WTC11 (cell line): ENCODE measurements at places on chromosomes 3 and 15.
A peak's percentile ranks its signal among the peaks of the same experiment; 100 is the strongest.

DNA sequence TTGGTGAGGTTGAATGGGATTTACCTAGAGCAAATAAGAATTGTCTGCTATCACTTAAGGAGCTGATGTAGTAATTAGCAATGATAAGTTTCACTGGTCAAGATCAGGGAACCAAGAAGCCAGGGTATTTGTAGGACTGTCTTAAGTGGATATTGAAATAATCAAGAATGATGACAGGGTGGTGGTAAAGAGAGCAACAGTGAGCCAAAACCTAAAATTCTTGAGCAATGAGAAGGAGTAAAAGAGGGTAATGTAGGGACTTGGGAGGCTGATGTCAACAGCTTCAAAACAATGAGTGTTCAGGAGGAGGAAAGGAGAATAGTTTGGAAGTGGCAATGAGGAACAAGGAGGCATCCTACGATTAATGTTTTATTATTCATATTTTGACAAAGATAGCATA, 31.5 kb upstream of the SLC2A2 start:
- no peak for DNase-seq

DNA sequence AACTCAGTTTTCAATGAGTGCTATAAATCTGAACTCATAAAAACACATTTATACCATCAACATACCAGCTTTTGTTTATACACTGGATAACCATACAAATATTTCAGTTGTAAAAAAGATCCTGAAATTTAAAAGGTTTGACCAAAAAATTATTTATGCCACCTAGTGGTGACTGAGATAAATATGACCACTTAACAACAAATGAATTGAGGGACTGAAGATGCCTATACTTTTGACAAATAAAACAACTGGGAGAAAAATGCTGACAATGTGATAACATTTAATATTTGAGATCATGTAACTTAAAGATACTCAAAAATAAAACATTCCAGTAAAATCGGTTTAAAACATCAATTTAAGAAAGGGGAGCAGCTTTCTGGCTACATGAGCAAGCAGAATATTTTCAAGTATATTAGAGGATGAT, 30.4 kb downstream of the ATG3 start:
- no peak for DNase-seq

- no peak for DNase-seq
Observed at GRCh38 chr3:5197022-5197421, 9.5 kb downstream of the EDEM1 start.

GRCh38 chr3:12307136-12307535, 18.3 kb downstream of the PPARG start:
- DNase-seq = no peak

DNA sequence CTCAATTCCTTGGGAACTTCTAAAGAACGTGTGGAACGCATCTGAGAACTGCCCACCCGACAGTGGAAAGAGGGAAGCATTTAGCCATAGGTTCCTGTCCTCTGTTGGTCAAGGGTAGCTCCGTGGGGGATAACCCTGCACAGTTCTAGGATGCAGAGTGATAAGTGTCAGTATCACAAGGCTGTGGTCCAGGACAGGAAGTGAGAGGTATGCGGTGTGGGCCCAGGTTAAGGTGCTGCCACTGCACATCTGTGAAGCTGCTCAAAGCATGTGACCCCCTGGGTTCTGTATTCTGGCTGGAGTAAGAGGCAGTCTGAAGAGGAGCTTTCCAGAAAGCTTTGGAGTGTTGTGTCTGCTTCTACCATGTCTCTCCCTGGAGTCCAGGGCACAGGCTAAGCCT, 51.7 kb upstream of the HES1 start:
- no peak for DNase-seq

DNA sequence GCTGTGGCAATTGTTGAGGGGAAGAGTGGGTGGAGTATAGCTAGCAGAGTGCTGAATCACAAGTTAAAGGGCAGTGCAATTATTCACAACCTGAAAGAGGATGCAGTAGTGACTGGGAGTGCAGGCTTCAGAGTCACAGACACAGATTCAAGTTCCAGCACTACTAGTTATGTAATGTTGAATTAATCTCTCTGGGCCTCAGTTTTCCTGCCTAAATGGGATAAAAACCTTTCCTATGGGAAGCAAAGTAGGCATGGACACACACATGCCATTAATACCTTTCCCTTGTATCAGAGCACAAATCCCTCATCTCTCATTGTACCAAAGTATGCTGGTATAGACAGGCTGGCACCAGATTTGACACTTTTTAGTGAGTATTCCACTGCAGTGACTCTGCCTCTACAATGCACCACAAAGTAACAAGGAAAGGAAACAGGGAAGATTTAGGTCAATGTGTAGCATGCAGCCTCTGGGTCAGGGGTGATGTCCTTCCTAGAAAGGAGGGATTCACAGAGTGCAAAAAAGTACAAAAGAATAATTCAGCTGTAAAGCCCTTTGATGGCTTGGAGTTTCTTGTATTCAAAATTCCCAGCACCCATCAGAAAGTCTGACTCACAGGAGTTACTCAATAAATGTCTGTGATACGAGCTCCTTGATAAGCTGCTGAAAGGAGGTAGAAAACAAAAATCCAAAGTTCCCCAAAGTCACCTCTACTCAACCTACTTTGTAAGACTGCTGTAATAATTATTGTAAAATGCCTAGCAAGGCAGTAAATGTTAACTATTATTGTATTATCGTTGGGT, 507.5 kb upstream of the TGFBR2 start:
- DNase-seq = no peak

- no peak for DNase-seq
Observed at GRCh38 chr3:113428581-113428980, 12.7 kb downstream of the CFAP44 start.

- no peak for DNase-seq
Observed at GRCh38 chr3:136543385-136543784, 208.8 kb downstream of the STAG1 start.

GRCh38 chr3:152466784-152467183, 198.1 kb downstream of the MBNL1 start:
- no peak for DNase-seq

- DNase-seq = peak; percentile 59
Observed at GRCh38 chr15:90059208-90059985, 42.9 kb downstream of the IDH2 start.

GRCh38 chr3:113214917-113215595, 3.7 kb downstream of the BOC start:
- no peak for DNase-seq

- DNase-seq = no peak
Observed at GRCh38 chr3:182375916-182376315, 417.4 kb upstream of the ATP11B start.

GRCh38 chr3:160796089-160796812, 40.2 kb downstream of the PPM1L start:
- no peak for DNase-seq

GRCh38 chr3:112561484-112561733, 353 bp downstream of the ATG3 start:
- no peak for DNase-seq

DNA sequence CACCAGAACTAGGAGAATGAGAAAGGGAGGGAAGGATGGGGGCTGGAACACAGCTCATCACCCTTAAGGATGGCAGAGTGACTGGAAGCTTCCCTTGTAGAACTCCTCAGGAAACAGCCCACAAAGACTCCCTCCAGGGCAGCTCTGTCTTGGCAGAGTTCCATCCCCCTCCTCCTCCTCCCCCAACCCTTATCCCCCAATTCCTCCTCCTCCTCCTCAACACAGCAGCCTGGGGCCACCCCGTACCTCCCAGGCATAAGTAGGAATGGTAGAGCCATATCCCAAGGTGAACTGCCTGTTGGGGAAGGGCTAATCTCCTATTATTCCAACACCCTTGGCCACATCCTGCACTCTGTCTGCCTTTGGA, 38.8 kb downstream of the ADCY5 start:
- DNase-seq = no peak

DNA sequence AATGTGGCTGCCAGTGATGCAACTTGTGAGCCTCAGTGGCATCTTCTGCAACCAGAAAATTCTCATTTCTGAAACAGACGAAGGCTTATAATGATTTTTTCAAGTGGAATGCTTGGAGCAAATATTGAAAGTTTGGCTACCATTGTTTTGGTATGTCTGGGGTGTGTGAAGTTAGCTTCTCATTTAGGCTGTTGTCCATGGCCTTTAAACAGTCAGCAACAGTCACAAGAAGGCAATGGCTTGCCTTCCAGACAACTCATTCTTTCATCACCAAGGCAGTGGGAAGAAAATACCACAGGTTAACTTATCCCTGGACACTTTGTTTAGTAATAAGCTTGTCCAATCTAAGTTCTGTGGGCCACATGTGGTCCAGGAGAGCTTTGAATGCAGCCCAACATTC, 4.7 kb upstream of the BNC1 start:
- no peak for DNase-seq

GRCh38 chr3:52721730-52722008, 15.8 kb downstream of the SPCS1 start:
- no peak for DNase-seq

DNA sequence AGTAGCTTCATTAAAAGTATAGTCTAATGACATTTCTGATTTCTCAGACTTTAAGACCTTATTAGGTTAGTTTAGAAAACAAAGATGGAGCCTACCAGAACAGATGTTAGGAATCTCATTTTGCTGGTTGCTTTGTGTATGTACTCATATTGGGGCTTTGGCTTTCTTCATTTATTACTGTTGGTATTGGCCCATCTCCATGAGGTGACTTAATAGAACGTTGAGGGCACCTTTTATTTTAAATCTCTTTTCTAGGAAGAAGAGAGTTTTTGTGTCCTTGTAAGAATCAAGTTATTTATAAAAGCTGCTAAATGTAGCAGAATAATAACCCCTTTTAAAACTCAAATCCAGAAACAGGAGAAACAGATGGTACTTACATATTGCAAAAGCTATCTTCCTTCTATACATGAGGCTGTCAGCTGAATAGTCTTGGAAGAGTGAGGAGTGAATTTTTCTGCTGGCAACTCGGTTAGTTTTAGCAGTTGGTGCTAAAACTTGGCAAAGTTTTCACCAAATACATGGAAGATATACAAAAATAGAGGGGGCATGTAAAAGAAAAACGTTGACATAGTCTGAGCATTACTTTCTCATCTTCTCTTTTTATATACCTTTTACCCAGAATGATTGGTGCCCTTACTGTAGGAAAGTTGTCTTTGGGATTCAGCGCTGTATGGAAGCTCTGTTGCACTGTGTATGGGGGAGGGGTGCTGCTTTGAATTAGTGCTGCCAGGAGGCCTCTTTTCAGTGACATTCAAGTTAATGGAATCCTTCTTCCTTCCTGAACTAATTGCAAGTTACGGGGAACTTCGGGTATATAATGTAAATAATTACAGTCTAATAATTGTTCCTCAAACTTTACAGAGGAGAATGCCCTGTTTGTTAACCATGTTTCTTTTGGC, 35.8 kb downstream of the CTNNB1 start:
- DNase-seq = no peak
